ENCODE measurements at places on chromosomes 7 and 10.

DNA sequence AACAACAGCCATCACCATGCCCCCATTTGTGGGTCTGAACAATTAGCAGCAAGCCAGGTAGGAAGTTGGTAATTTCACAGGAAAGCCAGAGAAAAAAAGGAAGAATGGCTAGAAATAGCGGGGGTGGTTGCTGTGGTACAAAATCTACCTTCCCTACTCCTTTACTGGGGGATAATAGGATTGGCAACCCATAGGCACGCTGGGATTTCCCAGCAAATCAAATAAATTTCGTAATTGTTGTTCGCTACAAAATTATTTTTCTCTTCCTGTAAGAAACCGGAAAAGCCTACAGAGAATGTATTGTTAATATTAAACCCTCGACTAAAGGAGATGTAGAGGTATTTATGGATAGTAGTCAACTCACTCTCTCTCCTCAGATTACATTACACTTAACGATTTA, 123.9 kb downstream of the DOCK4 start:
- DNase-seq, result no peak

DNA sequence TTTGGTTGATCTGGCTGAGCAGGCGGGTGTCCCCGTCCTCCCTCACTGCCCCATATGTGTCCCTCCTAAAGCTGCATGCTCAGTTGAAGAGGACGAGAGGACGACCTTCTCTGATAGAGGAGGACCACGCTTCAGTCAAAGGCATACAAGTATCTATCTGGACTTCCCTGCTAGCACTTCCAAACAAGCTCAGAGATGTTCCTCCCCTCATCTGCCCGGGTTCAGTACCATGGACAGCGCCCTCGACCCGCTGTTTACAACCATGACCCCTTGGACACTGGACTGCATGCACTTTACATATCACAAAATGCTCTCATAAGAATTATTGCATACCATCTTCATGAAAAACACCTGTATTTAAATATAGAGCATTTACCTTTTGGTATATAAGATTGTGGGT, 26.9 kb upstream of the TRIM56 start:
- DNase-seq, result peak; percentile 64

- no peak for DNase-seq
These were observed 50.6 kb downstream of the RBM17 start for GRCh38 chr10:6139470-6139869.

- DNase-seq, result no peak
These were observed 2.5 kb downstream of the TSPAN15 start for GRCh38 chr10:69453795-69454194.

DNA sequence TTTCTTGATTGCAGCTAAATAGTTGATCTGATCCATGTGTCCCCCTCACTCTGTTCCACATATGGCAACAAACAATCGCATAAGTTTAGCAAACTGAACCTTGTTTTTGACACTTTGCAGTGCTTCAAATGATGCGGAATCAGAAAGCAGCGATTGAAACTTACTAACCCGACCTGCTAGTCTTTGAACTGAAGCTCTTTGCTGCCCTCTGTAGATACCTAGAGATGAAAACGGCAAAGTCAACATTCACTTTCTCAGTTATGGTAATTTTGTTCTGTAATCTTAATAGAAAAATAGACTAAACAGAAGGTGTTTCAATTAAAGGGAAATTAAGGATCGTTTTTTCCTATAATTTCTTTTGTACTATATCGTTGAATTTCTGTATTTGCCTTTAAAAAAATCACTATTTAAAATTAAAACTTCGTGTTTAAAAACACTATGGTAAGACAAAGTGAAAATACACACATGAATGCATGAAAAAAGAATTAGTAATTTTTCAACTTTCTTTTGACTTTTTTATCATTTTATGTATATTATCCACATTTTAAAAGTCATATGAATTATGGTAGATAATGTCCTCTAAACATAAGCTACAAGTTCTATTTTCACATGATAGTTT, 276.5 kb downstream of the MAGI2 start:
- peak; percentile 70 for DNase-seq

- no peak for DNase-seq
These were observed 103.5 kb downstream of the AGMO start for GRCh38 chr7:15457990-15458955.

DNA sequence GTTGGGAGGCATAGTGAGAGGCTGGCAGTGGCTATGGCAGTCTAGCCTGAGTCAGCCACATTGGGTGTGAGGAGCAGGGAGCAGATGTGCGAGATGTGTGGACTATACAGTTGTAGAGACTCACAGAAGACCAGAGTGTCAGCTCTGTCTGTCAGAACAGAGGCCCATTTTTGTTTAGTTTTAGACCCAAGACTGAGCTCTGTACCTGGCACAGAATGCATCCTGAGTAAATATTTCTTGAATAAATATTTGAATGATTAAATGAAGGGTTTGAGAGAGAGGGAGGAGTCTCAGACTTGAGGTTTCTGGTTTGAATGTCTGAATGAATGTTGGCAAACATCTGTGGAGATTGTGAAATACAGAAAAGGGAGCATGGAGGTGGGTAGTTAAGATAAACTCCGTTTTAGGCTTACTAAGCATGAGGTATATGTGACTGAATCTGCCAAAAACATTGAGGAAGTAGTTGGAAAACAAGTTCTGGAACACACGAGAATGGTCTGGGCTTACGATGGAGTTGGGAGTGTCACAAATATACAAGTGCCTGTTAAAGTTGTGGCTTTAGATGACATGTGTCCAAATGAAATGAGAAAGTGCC, 3.6 kb downstream of the SEC23IP start:
- peak; percentile 87 for DNase-seq

- DNase-seq, result peak; percentile 48
These were observed 509 bp downstream of the AHR start for GRCh38 chr7:17298840-17299482.

DNA sequence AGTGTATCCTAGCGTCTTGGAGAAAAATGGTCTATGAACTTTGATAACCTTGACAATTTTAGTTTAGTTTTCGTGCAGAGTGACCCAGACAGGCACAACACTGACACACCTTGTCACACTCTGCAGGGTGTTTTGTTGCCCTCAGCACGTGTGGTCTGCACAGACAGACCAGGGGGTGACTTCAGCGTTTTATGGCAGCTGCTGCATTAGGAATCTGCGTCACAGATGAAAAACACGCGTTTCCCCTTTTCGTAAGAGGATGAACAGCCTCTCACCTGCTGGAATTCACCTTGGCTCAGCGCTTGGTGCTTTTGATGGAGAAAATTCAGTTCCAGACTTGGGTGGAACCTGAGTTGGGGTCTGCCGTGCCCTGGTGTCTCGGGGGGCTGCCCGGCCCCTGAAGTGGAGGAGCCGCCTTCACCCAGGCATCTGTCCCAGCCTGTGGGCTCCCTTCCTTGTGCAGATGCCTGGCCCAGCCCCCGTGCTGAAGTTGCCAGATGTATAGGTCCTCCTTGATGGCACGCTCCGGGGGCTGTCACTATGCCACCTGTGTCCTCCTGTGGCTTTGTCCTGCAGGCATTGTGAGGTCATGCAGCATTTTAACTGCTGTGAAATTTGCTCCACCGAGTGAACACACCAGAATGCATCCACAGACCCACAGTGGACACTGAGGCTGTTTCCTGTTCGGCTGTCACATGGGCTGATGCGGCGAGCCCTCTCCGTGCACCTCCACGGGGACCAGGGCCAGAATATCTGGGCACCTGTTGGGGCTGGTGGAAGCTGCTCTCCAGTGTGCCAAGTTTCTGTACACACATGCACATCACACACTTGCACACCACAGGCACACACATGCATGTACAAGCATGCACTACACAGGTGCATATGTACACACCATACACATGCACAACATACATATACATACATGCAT, 18.3 kb downstream of the INPP5A start:
- DNase-seq, result no peak

GRCh38 chr10:44552726-44553125, 167.8 kb upstream of the CXCL12 start:
- DNase-seq, result no peak

Data from cardiac fibroblast (primary cell).